Activated CD4-positive, alpha-beta T cell treated with anti-CD3 and anti-CD28 coated beads for 36 hours (primary cell): ENCODE measurements at places on chromosomes 7 and 10.

DNA sequence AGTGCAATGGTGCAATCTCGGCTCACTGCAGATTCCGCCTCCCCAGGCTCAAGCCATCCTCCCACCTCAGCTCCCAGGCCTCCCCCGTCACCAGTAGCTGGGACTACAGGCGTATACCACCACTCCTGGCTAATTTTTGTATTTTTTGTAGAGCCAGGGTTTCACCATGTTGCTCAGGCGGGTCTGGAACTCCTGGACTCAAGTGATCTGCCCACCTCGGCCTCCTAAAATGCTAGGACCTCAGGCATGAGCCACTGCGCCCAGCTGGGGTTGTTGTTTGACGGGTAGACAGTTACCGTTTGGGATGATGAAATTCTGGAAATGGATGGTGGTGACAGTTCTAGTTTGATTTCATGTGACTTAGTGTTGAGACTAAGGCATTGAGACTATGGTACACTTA, 15.3 kb downstream of the CALML3 start:
- DNase-seq = no peak

DNA sequence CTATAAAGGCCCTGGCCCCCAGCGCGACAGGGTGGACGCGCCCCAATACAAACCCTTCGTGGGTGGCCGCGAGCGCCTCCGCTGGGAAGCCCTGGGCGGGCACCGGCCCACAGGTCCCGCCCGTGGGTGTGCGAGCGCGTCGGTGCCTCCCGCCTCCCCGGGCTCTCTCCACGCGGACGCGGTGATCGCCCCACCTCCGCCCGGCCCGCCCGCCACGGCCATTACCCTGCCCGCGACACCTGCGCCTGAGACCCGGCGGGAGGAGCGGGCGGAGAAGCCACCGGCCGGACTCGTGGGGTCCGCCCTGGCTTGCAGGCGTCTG, 81.2 kb downstream of the PAX2 start:
- DNase-seq = no peak

GRCh38 chr7:4823441-4824119, 38.2 kb downstream of the PAPOLB start:
- DNase-seq = no peak

- no peak for DNase-seq
Observed at GRCh38 chr7:114109721-114110120, 190.9 kb upstream of the PPP1R3A start.

GRCh38 chr7:138417764-138418163, 42.3 kb upstream of the TRIM24 start:
- no peak for DNase-seq

DNA sequence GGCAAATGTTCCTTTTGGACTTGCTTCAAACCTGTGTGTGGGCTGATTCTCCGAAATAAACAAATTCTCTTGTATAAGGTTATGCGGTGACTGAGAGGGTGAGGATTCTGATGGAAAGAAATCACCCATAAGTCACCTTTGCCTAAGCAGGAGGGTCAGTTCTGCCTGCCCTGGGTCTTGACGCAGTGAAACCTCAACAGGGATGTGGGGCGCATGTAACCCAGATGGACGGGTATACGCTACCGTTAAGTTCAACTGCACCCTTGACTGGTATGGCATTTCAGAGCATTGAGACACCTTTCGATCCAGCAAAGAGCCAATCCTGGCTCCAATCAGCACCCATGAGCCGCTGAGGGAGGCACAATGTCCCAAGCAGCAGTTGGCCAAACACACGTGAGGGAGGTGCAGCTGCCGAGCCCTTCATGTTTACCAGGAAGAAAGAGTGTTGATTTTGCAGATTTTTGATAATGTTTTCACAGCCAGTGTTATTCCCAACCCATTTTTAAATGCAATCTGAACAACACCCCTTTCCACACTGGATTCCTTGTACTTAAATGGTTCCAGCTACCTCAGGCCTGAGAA, 48.1 kb downstream of the SORBS1 start:
- DNase-seq = no peak

DNA sequence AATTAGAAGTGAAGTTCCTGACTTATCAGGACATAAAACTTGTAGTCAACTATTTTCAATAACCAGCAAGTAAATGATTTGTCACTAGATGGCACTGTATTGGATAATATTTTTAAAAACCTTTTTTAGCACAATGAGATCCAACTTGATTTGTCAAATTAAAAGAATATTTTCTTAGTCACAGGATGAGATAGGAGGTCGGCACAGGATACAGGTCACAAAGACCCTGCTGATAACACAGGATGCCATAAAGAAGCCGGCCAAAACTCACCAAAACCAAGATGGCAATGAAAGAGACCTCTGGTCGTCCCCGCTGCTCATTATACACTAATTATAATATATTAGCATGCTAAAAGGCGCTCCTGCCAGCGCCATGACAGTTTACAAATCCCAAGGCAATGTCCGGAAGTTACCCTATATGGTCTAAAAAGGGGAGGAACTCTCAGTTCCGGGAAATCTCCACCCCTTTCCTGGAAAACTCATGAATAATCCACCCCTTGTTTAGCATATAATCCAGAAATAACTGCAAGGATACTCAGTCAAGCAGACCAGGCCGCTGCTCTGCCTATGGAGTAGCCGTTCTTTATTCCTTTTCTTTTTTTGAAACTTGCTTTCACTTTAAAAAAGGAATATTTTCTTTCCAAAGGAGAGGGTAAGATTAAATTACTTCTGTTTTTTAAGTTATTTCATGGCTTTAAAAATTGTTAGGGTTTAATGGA, 255.7 kb upstream of the MKLN1 start:
- peak; percentile 22 for DNase-seq

DNA sequence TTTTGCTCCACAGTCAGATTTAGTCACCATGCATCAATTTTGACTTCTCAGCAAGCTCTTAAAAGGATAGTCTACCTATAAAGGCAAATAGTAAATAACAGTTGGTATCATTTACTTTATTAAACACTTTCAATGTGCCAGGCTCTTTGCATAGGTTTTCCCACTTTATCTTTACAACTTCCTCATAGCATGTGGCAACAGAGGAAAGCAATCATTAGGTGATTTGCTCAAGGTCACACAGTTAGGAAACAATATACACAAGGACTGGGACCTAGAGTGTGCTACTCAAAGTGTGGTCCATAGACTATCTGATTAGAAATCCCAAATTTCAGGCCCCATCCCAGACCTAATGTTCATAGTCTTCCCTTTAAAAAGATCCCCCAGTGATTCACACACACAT, 212.3 kb downstream of the MTERF1 start:
- DNase-seq = no peak

DNA sequence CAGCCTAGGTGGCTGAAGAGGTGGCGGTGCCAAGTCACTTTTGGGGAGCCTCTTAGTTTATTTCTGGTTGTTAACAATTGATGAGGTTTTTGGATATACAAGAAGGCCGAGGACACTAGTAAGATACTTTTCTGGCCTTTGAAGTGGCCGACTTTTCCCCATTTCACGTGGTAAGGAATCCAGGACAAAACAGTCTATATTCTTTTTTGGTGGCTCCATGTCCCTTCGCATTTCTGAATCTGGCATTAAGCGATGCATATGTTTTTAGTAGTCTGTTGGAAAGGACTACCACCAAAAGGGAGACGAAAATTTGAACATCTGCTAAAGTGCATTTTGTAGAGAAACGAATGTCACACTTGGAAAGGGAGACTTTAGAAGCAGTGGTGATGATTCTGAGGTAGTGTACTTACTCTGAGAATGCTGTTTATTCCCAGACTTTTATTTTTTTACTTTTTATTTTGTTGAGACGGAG, 1.5 kb downstream of the MLLT10 start:
- DNase-seq = no peak

DNA sequence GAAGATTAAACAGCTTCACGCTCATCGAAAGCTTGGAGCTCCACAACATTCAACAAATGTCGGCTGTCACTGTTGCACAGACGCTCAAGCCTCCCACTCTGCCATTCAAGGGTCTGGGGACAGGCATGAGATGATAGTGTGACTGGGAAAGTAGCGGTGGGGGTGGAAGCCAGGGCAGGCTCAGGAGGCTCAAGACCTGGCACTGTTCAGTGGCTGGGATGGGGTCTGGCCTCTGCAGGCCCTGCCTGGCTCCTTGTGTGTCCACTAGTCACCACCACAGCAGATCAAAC, 13.5 kb upstream of the GTPBP4 start:
- DNase-seq = no peak

DNA sequence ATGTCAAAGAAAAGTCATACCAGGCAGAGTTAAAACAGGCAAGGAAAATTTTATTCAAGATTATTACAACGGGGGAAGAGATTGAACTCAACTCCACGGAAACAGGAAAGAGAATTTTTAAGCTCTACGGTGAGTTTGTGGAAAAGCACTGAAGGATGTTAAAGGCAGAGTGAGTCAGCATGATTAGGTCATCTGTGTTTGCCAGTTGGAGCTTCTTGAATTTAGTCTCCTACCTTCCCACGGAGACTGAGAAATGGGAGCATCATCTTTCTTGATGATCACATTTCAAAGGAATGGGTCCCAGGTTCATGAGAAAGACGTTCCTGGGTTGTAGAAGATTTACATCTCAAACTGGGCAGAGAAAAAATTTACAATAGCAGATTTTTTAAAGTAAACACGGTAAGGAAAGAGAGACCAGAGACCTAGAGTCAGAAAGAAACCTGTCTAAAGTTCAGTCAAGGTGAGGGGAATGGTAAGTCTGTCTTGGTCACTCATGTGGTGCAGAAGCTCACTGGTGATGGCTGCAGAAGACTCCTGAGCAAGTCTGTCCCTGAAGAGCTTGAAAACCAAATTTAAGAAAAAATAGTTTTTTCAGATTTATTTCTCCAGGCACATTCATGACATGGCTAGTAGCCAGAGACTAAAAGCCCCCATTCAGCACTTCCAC, 516.9 kb upstream of the LRRN3 start:
- no peak for DNase-seq

DNA sequence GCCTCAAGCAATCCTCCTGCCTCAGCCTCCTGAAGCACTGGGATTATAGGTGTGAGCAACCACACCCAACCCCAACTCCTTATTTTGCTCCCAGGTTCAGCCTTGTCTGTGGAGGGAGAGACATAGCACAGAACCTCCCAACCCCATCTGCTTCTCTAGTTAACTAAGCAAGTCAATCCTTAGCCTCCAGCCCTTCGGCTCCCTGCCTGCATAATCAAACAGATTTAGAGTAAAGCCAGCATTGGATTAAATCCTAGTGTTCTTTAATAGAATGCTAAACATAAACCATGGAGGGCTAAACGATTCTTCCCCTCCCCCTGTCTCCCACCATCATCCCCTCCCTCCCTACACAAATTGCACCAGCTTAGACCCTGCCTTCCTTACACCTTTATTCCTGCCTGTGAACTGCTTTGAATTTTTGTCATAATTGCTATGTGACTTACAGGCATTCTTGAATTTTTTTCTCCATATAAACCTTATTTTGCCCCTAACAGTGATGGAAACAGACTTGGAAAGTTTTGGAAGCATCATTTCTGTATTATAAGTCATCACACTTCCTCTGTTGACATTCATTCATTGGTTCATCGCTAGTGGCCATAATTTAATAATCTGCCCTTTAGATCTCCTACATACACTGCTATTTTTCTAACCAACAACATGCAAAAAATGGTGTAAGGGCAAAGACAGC, 72.6 kb upstream of the TOMM7 start:
- DNase-seq = no peak

DNA sequence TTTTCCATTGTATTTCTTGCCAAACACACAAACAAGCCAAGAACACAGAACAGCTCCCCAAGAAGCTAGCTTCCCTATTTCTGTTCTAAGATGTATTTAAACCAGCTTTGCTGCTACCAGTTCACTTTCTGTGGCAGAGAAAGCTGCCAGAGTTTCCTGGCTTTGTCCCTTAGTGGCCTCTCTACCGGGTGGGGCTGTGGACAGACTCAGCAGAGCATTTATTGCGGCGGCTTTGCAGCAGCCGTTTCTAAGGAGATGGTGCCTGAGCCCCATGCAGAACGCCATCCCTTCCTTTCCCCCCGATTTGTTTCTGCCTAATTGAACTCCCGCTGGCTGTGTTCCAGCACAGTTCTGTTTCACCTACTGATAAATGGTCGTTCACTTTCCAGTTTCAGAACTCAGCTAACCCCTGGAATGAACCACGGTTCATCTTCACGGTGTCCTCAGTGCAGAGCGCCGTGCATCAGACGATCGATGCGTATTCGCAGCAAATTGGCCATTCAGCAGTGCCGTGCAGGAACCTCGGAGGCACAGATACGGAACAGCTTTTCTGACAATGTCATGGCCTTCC, 33.8 kb upstream of the SFMBT2 start:
- DNase-seq = no peak

DNA sequence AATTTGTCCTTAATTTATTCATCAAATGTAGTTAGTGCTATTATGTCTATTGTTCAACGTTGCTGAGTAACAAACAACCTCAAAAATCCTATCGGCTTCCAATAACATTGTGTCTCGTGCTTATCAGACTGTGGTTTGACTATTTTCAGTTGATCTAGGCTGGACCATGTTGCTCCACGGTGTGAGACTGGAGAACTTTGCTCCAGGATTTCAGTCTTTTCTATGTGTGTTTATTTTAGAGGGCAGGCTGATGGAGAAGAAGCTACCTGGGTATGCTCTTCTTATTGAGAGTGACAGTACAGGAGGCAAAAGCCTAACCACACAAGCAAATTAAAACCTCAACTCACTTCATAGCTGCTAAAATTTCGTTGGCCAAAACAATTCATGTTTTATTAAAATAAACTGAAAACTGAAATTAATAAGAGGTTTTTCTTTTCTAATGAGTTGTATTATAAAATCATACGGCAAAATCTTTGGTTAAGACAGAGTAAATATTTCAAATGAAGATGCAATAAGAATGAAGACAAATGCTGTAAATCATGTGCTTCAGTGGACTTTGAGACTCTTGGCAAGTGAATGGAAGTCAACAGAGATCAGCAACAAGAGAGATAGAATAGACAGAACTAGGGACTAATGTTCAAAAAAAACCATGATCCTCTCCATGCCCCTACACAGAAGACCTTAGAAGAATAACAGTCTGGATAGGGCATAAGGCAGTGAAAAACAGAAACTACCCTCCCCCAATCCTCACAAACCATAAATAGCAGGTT, 418.0 kb upstream of the ETV1 start:
- no peak for DNase-seq

GRCh38 chr10:89904755-89905154, 203.4 kb downstream of the KIF20B start:
- peak; percentile 44 for DNase-seq
